CD4-positive, alpha-beta T cell treated with Interleukin-4 for 1 hour (primary cell): ENCODE measurements at places on chromosomes 12 and 14.
A peak's percentile ranks its signal among the peaks of the same experiment; 100 is the strongest.

- DNase-seq, result no peak
These were observed 74.5 kb downstream of the ETV6 start for GRCh38 chr12:11723993-11724392.

DNA sequence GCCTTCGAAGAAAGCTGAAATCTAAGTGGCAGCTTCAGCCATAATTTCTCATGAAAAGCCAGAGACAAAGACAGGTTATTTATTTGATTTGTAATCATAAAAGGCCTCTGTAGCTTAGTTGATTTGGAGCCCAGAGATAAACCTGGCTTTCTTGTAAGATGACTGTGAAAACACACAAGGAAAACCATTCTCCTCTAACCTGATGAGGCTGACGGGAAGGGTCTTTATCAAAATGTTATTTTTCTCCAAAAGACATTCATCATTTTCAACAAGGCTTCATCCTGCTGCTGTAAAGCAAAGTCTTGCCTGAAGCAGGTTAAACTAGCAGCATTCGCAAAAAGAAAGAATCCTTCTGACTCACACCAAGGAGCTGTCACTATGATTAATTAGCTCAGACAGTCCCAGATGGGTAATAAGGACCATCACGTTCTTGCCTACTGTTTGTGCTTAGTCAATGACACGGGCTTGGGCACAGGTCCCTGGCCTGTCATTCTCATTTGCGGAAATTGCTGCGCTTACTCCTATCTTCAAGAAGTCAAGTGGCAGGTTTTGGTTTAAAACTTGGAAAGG lies 286.6 kb downstream of the C12orf75 start:
- no peak for DNase-seq

GRCh38 chr14:60184146-60184904 lies 19.1 kb upstream of the DHRS7 start:
- peak; percentile 83 for DNase-seq

- DNase-seq, result no peak
These were observed 98.7 kb downstream of the GAS2L3 start for GRCh38 chr12:100672075-100672592.

GRCh38 chr12:121132601-121133481 lies at the start of gene P2RX7:
P2RX7 (plus strand) TSS chr12:121132876; CDS start chr12:121132971, 95 bp downstream.
- DNase-seq, result peak; percentile 43
